ENCODE measurements at places on chromosomes 4 and X.

DNA sequence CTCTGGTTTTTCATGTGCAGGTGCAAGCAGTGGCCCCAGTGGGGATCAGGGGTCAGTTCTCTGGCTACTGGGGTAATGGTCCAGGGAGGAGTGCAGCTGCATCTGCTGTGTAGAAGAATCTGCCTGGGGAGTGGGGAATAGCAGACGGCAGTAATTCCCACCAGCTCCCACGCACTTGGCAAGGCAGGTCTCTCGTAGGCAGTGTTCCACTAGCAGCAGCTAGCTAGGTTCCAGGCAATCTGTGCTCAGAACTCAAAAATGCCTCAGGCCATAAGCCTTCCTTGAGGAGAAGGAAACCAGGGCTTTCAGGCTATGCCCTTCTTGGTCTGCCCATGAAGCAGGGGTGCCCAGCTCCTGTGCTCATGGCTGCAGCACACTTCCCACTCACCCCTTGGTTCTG is 38.8 kb downstream of the DCLK2 start:
- no peak for DNase-seq

DNA sequence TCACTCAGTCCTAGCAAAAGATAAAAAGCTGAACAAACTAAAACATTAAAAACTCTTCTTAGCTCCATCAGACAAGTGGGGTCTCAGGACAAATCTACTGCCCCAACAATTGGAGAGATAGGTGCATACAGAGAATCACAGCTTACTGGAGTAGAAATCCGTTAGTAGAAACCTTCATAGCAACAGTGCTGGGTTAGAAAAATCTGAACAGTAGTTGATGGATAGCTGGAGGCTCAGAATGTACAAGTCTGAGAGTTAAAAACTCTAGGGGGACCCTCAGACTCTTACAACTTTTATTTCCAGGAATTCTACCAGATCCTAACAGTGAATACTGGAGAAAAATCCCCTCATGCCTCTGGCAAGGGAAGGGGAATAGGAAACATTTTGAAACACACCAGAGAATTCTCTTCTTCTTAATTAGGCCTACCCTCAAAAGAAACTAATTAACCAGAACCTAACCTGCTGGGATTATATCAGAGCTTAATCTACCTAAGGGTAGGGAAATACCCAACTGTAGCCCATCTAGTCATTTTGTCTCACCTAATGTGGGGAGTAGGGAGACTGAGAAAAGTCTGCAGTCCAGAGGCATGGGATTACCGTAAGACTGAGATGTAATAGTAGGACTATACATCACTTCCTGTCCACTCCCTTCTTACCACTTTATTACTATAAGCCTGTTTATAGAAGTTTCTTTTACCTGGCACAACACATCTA is 165.0 kb upstream of the CTSO start:
- DNase-seq: no peak

GRCh38 chr4:176433983-176434382 is 114.2 kb downstream of the SPCS3 start:
- no peak for DNase-seq

GRCh38 chr4:145396581-145396980 is 85.1 kb upstream of the SMAD1 start:
- DNase-seq: no peak

- DNase-seq: no peak
Measured at GRCh38 chr4:75099321-75099720, 166.4 kb downstream of the PARM1 start.

DNA sequence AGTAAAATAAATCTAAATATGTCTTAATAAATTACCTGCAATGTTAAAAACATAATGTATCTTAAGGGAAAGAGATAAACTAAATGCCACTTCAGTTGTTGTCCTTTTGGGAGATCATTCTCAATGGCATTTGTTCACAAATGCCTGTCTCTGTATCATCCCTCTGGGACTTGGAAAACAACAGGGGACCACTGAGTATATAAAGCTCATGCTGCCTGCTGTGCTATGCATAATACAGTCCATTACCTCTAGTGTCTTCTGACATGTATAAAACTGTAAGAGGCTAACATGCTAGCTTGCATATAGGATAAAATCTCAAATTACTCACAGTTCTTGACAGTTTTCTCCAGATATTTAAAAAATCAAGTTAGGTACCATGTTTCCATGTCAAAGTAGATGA is 503.9 kb downstream of the PDHA2 start:
- no peak for DNase-seq

DNA sequence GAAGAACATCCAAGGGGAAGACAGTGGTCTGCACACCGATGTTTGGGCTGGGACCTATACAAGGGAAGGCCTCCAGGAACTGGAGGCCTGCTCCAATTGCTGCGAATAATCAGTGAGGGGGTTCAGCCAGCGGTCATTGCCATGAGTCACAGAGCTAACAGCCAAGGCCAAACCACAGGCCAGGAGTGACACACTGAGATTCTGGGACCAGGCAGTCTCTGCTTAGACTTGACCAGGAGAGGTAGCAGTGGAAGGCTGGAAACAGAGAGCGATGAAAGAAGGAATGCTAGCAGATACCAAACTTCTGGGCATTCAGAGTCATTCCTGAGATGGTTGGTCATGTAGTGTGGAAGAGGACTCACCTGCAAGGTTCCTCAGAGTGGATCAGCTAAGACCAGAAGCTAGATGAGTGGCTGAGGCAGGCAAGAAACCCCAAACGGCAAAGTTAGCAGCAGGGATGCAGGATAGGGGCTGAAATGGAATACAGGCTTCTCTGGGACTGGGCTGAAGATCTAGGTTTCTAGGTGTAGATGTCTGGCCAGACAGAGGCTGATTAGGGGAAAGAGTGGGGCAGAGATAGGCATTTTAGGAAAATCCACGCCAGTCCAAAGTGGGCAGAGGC is 54.7 kb downstream of the CNGA2 start:
- DNase-seq: no peak

DNA sequence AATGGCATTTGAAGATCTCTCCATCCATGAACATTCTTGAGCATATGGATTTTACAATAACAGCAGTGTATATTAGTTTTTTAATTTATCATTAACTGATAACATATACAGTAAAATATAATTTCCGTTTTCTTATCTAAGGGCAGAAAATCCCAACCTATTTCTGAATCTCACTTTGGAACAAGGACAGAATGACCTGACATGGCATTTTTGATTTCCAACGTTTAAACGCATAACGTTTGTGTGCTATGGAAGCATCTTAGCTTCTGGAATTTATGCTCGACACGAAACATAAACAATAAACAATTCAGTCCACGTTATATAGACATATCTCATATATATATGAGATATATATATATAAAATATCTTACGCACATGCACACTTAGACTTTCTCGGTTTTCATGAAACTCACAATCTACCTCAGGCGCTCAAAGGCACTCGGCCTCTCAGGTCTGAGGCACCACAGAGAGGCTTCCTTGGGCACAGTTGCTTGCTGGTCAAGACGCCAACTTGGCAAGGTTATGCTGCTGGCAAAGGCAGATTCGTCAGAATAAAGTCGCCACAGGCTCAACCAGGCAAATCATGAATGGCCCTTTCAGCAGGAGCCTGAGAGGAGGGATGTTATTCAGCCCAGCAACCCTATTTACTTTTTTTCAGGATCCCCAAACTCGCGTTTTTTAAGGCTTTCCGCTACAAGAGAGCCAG is 1.0 kb upstream of the UGT8 start:
- DNase-seq: no peak

DNA sequence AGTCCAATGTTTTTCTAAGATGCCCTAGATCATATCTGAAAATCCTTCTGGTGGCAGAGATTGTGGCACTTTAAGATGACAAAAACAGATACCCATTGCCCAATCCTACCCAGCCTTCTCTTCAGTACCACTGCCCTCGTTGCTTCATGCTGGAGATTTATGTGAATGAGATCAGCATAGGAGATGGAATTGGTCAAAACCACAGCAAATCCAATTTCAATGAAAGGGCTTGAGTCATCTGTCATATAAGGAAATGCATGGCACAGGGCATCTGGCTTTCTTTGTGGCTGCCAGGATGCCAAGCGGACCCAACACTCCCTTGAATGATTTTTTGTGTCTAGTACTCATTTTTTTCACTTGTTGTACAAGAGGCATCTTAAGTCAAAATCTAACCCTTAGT is 16.8 kb downstream of the AFF2 start:
- DNase-seq: no peak

GRCh38 chr4:165651901-165652300 is 221.1 kb upstream of the TLL1 start:
- no peak for DNase-seq

All from CD4-positive, alpha-beta T cell treated with Interleukin-12 subunit alpha and Interleukin-12 subunit beta, for 1 hour (primary cell).